ENCODE measurements at places on chromosomes 2 and 18. TPM values are rescaled to one million over a fixed set of nuclear protein-coding genes. Genes with fewer than 3 reads are reported as not detected.

UGT1A4 gene
- 0.06 TPM for total RNA-seq

CHRNG gene
- not detected for total RNA-seq

GPBAR1 gene
- total RNA-seq = 0.15 TPM

ST8SIA5 gene
- total RNA-seq = not detected

RNF125 gene
- 0.32 TPM for total RNA-seq

TMEM169 gene
- total RNA-seq = 0.18 TPM

GKN2 gene
- 2.4 TPM for total RNA-seq

TRIM43 gene
- 0.07 TPM for total RNA-seq

EPG5 gene
- 4.0 TPM for total RNA-seq

IL37 gene
- not detected for total RNA-seq

Measured in A549 treated with CORT108297 at 1 μM for 4 hours (cell line).